ENCODE measurements at places on chromosomes 11 and 22. TPM values are rescaled to one million over a fixed set of nuclear protein-coding genes. Genes with fewer than 3 reads are reported as not detected.

DNA sequence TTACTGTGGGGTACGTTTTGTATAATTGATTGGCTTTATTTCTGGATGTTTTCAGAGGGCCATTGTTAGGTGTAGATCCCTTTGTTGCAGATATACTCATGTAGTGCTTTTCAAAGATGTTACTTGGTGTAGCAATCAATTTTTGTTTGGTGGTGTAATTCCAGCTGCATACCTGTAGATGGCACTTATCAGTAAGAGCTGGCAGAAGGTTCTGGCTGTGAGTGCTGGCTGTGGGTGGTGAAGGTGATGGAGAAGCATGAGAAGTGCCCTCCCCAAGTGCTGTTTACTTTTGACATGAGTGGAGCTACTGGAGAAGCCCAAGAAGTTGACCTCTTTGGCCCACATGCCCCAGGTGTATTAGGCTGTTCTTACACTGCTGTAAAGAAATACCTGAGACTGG, 1074.9 kb downstream of the FAM181B start:
- DNase-seq, result no peak

DLG2 gene
- 44.4 TPM for polyA plus RNA-seq

MB gene
- 1.8 TPM for polyA plus RNA-seq

GALNT18 gene
- polyA plus RNA-seq, result 10.0 TPM

GRCh38 chr11:113497066-113497910, 22.1 kb upstream of the DRD2 start:
- no peak for DNase-seq

DDIAS gene
- 5.0 TPM for polyA plus RNA-seq

GRCh38 chr11:130692220-130692619, 224.1 kb downstream of the SNX19 start:
- DNase-seq, result no peak

KRTAP5-10 gene
- 0.24 TPM for polyA plus RNA-seq

DNA sequence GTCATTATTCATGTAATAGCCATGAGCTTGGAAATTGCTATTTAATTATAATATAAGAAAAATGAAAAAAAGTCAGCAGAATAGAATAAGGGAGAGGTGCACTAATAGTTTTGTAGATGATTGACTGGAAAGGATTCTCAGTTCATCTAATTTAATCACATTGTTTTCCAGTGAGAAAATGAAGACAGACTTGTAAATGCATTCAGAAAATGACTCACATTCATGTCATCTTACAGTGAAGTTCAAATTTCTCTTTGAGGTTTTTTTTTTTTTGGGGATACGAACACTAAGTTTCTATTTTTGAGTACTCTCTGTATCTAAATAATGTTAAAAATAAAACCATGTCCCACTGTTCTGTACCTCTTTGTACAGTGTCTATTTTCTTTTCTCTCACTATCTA, 18.5 kb upstream of the OR4A16 start:
- DNase-seq, result no peak

GRCh38 chr22:19287889-19288288, 3.6 kb downstream of the CLTCL1 start:
- DNase-seq, result no peak

GRCh38 chr22:22771696-22772377, 115.8 kb upstream of the IGLL5 start:
- DNase-seq, result no peak

GRCh38 chr11:74820763-74821162, 72.1 kb downstream of the RNF169 start:
- DNase-seq, result no peak

- DNase-seq, result no peak
Observed at GRCh38 chr11:67731583-67731982, 57.2 kb upstream of the ALDH3B2 start.
